ENCODE measurements at places on chromosomes 5 and 9. TPM values are rescaled to one million over a fixed set of nuclear protein-coding genes. Genes with fewer than 3 reads are reported as not detected.

Gene TEK
- 2.0 TPM for polyA plus RNA-seq

Gene CTXN3
- polyA plus RNA-seq = not detected

Gene PDCD1LG2
- polyA plus RNA-seq = not detected

Gene SPATA31A3
- not detected for polyA plus RNA-seq

Gene PCDHAC2
- polyA plus RNA-seq = 6.4 TPM
